GM12891 (cell line): ENCODE measurements at places on chromosomes 5 and 9.

DNA sequence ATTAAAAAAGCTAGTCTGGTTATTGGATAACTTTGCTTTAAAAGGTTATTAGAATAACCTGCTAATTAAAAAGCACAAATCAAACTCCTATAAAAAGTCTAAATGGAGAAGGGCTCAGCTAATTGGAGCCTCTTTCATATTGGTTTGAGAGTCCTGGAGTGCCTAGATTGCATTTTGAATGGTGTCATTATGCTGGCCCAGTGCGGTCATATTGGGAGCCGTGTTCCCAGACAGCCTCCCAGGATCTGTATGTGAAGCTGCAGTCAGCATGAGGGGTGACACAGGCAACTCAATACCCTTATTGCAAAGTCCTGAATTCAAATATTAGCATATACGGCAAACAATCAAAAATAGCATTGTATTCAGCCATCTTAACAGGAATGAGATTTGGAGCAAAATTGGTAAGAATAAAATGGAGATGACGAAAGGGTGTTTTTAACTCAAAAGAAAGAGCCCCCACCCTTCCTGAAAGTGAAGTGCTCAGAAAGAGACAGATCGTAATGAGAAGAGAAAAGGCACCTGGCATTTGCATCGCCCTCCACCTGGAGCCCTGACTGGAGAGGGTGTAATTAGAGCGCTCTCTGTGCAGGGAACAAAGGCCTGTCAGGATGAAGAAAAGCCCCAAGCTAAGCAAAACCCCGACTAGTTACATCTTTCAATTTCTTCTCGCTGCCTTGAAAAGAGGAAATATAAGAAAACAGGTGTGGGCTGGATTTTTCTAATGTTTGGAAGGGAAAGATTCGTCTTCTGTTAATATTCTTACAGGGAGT, 621.0 kb upstream of the ADAMTS16 start:
- no peak for DNase-seq

DNA sequence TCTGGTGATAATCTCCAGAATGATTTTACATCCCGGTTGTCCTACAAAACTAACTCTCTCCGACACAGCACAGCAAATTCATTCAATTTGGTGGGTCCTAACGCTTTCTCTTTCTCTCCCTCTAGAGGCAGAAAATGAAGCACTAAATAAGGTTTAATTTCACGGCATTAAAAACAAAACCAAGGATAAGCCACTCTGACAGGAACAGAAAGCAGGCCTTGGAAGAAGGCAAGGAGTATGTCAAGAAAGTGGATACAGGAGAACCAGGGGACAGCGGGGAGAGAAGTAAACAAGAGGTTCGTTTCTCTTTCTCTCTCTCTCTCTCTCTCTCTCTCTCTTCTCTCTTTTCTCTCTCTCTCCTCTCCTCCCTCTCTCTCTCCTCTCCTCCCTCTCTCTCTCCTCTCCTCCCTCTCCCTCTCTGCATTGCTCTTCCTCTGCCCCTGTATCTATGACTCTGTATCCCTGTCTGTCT, 49.8 kb downstream of the EBF1 start:
- DNase-seq, result no peak

DNA sequence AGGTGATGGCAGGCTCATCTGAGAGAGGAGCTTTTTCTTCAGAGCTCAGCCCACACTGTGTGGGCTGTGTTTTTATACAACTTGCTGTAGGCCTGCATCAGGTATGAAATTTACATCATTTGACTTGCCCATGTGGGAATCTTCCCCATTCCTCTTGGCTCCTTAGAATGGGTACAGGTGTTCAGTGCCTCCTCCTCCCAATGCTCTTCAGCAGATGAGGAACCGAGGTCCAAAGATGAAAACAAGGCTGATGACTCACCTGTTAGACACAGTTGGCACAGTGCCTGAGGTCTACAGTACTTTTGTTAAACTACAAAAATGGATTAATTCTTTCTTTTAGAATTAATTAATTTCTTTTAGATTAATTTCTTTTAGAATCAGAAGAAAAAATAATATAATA, 20.8 kb downstream of the PAPPA start:
- no peak for DNase-seq

GRCh38 chr9:137064027-137064879, 6.1 kb downstream of the SAPCD2 start:
- no peak for DNase-seq

- DNase-seq, result no peak
Observed at GRCh38 chr5:125293726-125294125, 547.3 kb upstream of the ZNF608 start.

DNA sequence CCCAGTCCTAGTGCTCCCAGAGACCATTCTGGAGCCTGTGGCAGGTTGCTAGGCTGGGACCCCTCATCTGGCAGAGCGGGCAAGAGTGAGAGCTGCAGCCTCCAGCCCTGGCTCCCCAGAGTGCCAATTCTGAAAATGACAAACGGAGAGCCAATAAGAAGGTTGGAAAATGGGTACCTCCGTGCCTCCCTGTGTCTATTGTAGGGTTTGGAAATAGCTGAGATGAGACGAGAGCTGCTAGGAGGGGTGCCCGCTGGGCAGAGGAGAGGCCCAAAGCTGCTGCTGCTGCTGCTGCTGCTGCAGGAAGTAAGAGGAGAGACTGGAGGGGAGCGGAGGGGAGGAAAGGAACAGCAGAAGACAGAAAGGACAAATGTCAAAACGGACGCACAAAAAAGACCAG, 36.0 kb upstream of the FUBP3 start:
- no peak for DNase-seq
